ENCODE measurements at places on chromosomes 11 and 22.

DNA sequence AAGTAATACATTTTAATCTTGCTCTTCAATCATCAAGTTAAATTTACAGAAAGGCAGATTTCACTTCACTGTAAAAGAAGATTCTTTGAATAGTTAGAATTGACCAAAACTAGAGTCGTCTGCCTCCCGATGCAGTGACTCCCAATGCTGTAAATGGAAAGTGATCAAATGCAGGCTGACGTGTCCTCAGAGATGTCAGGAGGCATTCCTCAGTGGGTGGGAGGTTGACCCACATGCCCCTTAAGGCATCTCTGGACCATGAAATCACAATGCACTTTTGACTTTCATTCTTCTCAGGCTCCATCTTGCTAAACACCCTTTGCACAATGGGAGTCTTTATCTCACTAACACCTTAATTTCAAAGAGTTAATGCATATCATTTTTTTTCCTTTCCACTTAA, 19.0 kb upstream of the CECR2 start:
- no peak for DNase-seq

DNA sequence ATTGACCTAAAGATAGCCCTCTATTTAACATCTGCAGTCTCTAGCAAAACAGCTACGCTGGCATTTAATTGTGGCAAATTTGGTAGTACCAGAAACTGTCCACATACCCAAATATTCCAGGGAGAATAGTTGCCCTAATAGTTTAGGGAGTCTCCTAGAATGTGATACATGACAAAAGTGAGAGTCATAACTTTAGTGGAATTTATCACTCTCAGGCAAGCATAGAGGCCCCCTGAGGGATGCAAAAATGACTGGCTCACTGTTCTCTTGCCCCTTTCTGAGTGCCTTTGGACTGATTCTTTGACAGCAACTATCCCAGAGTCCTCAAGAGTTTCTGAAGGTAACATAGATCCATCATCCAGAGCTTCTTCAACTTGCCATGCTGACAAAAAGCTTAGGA, 2.3 kb upstream of the OR51B4 start:
- no peak for DNase-seq

DNA sequence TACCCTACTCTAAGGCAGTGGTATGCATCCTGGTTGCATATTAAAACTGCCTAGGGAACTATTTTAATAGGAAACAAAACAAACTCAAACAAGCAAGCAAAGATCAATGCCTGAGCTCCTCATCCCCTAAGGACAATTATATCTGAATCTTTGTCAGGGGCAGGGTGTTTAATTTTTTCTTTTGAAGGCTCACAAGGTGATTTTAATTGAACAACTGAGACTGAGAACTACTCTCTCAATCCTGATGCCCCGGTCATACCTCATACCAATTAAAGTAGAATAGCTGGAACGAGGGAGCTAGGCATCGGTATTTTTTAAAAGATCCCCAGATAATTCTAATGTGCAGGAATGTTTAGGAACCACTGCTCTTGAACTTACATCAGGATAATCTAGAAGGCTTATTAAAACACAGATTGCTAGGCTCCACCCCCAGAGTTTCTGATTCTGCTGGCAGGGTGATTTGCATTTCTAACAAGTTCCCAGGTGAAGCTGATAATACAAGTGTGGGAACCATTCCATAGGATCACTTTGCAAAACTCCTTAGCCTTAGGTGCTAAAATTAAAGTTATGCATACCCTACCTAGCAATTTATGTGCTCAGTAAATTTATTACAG, 416.5 kb downstream of the GUCY1A2 start:
- DNase-seq: no peak

DNA sequence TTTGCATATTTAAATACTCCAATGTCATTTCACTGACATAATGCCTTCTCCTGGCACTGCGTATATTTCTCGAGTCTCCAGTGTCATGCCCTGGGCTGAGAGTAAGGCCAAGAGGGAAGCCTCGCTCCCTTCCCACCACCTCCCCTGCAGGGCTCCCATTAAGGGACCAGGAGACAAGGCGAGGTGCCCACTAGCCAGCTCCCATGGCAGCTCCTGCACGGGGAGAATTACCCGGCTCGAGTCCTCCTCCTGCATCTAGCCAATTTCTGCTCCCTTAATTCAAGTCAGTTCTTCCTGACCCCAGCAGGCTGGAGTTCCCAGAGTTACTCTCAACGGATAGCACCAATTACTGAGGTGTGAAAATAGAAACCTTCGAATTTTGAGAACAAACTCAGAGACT, 31.9 kb downstream of the OPCML start:
- no peak for DNase-seq

GRCh38 chr11:120267319-120267718, 27.4 kb downstream of the POU2F3 start:
- no peak for DNase-seq

DNA sequence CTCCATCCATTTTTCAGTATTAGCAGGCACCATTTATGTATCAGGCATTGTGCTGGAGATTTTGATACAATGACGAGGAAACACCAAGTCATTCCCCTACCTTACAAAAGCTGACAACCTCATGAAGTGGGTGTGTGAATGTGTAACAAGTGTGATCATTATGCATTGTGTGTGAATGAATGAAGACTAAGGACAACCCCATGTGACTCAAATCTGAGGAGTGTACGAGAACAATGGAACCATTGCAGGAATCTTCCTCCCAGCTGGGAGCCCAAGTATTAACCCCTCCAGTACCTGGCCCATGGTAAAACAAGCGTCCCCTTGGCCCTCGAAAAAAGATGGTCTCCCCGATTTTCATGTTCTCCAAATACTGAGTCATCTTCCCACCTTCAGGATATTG, 4.4 kb downstream of the CYB5R2 start:
- no peak for DNase-seq

DNA sequence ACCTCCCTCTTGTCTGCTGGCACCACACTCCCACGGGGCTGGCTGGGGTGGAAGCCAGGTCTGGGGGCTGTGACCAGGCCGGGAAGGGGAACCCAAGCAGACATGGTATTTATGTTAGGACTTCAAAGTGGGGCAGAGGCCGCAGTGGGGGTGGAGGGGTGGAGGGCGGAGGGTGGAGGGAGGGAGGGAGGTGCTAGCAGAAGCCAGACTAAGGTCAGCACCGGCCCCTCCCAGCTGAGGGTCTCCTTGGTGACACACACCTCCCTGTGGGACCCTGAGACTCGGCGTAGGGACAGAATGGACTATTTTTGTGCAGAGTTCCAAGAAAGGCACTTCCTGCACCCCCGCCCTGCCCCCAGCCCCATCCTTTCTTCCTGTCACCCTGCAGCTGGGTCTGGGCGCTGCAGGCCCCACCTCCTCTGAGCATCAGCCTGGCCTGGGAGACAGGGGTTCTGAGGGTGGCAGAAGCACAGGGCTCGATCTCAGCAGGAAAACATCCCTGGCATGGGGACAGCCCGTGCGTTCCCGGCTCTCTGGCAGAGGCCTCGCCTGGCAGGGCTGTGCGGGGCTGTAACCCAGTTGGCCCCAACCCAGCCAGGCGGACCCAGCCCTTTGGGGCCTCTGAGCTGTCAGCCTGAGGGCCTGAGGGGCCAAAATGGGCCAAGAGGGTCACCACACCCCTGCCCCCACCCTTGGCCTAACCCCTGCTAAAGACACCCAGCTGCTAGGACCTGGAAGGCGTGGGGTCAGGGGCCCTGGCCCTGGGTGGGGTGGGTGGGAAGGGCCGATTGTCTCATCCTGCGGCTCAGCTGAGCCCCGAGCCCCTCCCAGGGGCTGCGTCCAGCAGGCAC, 9.6 kb upstream of the CD248 start:
- DNase-seq: no peak

GRCh38 chr22:28044546-28045173, 125.6 kb upstream of the PITPNB start:
- no peak for DNase-seq

- no peak for DNase-seq
Measured at GRCh38 chr22:22769434-22770279, 118.0 kb upstream of the IGLL5 start.

GRCh38 chr22:46113910-46114517, 36.3 kb upstream of the PPARA start:
- DNase-seq: no peak

DNA sequence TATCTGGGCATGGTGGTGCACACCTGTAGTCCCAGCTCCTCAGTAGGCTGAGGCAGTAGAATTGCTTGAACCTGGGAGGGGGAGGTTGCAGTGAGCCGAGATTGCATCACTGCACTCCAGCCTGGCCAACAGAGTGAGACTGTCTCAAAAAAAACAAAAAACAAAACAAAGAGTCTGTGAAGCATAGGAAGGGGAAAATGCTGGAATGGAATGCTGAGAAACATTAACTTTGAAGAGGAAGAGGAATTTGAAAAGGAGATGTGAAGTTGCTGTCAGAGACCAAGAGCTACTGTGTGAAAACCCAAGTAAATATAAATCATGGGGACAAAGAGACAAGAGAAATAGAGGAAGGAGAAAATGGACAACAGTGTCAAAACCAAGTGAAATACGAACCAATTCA, 455.1 kb upstream of the ARHGAP42 start:
- no peak for DNase-seq

DNA sequence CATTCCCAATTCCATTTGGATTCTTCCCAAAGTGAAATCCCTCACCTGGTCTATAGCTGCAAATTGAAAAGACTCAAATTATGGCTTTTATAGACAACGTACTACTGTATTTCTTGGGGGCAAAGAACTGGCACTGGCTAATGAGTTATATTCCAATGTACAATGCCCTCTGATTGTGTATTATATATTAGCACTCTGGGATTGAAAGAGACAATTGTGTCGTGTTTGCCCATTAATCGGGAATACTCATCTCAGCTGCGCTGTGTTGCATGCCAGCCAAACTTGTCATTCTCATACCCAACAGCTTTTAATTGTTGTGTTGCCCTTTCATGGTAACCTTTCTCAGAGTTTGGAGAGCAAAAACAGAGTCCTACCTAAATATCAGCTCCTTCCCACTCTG, 55.0 kb upstream of the ZBTB44 start:
- no peak for DNase-seq

DNA sequence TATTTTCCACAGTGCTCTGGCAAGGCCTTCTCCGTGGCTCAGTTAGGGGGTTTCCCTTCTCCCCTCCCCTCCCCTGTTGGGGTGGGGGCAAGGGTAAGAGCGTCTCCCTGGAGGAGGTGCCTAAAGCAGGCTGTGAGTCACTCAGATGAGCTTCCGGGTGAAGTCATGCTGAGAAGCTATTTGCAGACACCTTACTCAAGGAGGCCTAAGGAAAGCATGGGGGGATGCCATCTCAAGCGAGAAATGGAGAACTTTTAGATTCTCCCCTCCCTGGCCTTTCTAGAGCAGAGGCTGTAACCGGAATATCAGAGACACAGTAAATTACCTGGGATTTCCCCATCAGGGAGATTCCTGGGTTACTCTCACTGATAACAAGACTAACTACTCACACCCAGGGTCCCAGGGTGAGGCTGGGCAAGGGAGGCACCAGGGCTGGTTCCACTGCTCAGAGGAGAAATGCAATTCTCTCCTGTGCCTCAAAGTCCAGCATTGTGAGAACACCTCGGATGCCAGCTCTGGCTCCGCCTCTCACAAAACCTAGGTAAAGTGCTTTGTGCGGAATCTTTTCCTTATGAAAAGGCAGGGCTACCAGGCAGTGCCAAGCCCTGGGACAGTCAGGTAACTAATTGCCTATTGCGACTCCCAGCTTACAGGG, 123.6 kb downstream of the ABTB2 start:
- no peak for DNase-seq

DNA sequence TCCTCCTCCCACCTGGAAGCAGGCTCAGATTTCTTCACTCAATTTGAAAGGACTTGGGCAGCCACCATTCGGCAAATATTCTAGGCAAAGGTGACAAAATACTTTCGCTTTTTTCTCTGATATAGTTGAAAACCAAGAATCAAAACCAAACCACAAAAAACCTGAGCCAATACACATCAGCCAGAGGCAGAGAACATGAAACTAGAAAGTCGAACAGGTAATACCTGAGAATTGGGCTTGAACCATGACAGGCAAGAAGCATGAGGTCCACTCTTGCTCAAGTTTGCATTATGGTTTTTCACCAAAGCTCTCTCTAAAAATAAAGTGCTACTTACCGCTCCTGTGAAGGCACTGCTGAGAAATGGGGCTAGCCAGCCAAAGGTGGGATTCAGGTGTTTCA, 26.2 kb upstream of the LDLRAD3 start:
- DNase-seq: no peak

DNA sequence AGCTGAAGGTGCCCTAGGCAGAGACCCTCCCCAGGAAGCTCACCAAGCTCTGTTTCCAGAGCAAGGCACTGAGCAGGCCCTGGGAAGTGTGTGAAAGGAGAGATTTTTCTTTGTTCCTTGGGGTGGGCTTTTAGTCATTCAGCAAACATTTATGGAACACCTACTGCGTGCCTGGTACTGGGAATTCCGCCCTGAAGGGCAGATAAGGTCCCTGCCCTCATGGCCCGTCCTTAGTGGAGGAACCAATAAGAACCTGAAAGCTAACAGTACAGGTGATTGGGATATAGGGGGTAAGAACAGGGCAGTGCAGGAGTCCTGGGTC, 3.9 kb downstream of the TMEM134 start:
- no peak for DNase-seq

DNA sequence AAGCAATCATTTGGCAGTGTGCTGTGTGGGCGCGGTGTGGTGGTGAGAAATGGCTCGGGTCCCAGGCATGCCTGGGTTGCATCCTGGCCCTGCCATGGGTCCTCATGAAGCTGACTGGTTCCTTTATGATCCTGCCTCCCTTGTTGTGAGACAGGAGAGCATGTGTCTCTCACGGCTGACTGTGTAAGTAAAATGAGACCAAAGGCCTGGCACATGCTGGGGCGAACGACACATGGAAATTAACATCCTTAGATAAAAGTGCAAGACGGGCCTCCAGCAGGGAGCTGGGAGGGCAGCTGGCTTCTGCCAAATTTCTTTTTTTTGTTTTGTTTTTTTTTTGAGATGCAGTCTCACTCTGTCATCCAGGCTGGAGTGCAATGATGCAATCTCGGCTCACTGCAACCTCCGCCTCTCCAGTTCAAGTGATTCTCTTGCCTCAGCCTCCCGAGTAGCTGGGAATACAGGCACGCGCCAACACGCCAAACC, 9.4 kb upstream of the FBLN1 start:
- DNase-seq: no peak

- no peak for DNase-seq
Measured at GRCh38 chr11:113014262-113015097, 53.3 kb downstream of the NCAM1 start.

- no peak for DNase-seq
Measured at GRCh38 chr22:23762842-23763578, at the start of gene C22orf15. Gene C22orf15 (plus strand): TSS chr22:23762990. CDS start chr22:23763307, 317 bp downstream.

DNA sequence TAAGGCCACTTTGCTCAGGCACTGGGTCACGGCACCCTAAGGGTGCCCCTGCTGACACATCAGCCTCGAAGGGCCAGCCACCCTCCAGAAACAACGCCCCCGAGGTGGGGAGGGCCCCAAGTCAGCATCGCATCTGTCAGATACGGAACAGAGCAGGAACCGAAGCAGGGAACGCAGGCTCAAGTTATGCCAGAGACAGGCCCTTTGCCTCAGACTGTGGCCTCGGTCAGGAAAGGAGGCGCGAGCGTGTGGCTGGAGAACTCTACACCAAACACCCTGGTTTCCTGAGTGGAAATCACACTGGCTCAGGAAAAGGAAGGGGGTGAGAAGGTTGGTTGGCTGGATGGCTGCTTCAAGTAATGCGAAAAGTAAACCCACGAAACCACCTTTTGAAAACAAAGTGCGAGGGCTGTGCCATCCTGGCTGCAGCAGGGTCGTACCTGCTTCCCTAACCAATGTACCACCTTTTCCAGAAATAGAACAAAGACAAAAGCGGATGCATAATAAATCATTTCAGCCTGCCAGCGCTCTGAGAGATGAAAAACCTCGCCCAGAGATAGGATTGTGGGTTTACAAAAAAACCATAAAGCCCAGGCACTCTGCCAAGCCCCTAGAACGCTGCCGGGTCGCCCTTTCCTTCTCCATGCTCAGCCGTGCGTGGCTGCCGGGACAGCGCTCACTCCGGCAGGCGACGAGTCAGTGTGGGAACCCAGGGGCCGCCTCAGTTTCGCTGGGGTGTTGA, 38.6 kb downstream of the TRMU start:
- no peak for DNase-seq

Data from pulmonary artery endothelial cell (primary cell).